CD4-positive, alpha-beta memory T cell (primary cell): ENCODE measurements at places on chromosomes 1 and 21. TPM values are rescaled to one million over a fixed set of nuclear protein-coding genes. Genes with fewer than 3 reads are reported as not detected.

GBP4 gene
- 49.5 TPM for total RNA-seq

UFC1 gene
- 87.4 TPM for total RNA-seq

RGS16 gene
- total RNA-seq, result 1.3 TPM

GRIK3 gene
- not detected for total RNA-seq
